ENCODE measurements at places on chromosomes 11 and 22.
A peak's percentile ranks its signal among the peaks of the same experiment; 100 is the strongest.

GRCh38 chr11:120522021-120522420 is 10.5 kb downstream of the GRIK4 start:
- DNase-seq: no peak

DNA sequence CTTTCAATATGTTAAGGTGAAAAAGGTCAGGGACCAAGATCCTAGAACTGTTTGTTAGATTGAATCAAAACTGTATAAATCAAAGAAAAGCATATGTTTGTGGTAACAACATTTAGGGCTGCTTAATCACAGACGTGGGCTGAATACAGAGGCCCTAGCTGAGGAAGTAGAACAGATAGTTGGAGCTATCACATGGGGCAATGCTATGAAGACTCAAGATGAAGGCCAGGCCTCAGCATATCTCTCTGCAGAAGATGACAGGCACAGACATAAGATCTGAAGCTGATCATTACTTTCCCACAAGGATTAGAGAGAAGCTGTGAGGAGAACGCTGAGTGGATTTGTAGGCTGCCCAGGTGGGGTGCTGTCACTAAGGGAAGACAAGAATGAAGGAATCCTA is 158.6 kb upstream of the CARD18 start:
- DNase-seq: no peak

GRCh38 chr22:41123151-41123550 is 30.8 kb downstream of the EP300 start:
- no peak for DNase-seq

GRCh38 chr22:23892130-23892529 is 2.1 kb upstream of the MIF start:
- DNase-seq: no peak

DNA sequence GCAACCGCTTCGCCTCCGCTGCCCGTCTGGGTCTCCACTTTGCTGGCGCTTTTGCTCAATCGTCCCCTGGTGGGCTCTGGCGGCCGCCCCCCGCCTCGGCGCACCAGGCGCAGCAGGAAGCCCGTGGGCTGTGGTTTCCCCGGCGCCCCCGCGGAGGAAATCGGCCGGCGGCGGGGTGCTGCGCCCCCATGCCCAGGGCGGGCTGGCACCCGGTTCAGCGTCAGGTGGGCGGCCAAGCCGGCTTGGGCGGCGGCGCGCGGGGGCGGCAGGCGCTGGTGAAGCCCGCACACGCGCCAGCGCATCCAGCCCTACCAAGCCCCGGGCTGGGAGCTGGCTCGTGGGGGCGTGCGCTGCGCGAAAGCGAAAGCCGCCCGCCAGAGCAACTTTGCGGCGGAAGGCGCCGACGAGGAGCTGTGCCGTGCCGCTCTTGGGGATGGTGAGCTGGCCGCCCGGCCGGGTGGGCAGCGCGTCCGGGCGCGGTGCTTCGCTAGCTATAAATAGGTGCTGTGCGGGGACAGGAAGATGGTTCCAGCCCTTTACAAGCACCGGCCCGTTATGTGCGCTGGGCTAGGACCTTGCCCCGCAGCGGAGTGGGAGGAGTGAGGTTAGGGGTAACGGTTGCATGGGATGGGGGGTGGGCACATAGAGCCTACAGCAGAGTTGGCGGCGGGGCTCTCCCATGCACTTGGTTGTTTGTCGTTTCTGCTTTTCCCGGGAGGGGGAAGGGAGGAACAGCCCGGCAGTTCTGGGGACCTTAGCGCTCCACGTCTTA is 25.0 kb upstream of the SUSD2 start:
- DNase-seq: peak; percentile 9

GRCh38 chr22:42990131-42990838 is 24.7 kb downstream of the PACSIN2 start:
- no peak for DNase-seq

GRCh38 chr11:6681505-6681904 is 1.6 kb downstream of the MRPL17 start:
- DNase-seq: no peak

GRCh38 chr22:46911346-46911745 is 148.9 kb downstream of the TBC1D22A start:
- no peak for DNase-seq

GRCh38 chr11:28107191-28107749 is 686 bp downstream of the KIF18A start:
- peak; percentile 17 for DNase-seq

DNA sequence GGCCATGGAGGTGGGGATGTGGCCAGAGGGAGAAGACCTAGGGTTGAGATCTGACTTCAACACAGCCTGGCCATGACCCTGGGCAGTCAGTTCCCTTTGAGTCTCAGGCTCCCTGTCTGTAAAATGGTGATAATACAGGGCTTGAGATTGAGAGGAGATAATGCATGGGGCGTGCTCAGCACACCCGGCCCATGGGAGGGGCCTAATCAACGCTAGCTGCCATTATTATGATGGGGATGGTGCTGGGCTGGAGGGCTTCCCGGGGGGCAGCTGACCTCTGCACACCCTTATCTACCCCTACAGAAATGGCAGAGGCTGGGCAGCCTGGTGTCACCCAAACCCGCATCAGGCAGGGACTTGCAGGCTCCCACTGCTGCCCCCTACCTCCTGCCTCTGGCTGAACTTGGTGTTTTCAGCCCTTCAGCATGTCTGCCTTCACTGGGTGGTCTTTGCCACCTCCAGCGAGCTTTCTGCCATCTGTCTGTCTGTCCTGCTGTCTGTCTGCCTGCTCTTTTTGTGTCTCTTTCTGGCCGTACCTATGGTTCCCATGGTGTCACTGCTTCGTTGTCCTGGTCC is 84.5 kb downstream of the CACNA1I start:
- DNase-seq: no peak

DNA sequence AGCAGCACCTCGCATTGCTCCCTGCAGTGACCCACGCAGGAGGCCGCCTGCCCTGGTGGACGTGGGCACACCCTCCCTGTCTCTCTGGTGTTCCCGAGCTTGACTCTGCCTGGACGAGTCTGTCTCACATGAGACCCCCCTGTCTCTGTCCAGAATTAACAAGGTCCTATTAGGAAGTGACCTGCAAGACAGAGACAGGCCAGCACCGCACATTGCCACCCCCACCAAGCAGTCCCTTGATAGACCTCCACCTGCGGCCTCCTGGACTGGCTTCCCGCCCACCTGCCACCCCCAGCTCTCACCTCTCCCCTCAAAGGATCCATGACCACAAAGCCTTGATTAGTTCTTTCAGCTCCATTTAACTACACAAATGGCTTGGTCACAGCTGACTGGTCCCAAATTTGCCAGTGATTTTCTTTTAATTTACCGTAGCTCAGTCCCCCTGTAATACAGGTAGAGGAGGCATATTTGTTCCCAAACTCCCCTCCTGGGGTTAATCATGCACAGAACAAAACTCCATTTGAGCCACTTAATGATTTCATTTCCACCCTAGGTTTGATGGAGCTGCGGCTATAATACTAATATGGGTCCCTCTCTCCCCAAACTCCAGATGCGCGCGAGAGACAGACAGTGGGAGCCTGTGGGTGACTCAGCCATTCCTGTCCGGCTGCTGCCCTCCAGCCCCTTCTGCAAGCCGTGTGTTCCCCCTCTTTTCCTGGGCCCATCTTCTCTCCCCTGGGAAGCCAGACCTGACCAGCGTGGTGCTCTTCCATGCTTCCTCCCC is 11.2 kb downstream of the SPATA19 start:
- DNase-seq: no peak

GRCh38 chr11:130650456-130651030 is 202.1 kb downstream of the ADAMTS15 start:
- no peak for DNase-seq

DNA sequence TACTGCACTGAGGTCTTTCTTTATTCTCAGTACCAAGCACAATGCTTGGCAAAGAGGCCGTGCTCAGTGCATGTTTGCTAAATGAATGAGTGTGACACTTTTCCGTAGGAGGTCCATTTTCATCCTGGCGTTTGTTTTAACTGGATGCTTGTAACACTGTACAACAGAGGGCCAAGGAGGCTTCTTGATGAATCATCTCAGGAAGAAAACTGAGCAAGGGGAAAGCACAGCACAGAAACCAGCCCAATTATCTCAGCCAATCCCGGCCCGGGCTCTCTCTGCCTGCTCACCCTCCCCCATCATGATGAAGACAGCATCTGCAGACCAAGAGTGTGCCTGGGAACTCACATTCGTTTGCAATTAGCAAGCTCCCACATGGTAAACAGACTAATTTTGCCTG is 570.3 kb downstream of the OPCML start:
- no peak for DNase-seq

DNA sequence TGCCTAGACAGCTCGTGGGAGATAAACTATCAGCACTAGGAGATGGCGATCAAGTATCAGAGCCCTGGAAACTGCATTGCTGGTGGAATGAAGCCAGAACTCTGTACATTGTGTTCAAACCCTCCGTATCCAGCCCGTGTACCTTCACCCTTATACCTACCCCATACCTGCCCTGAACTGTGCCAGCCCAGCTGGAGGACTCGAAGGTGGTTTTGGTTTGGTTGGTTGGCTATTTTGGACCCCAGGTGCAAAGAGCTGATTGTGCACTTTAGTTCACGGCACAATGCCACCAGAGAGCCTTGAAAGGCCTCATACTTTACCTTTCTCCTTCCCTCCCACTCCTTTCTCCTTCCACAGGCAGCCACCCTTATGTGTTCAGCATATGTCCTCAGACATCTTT is 16.0 kb downstream of the FAM83F start:
- DNase-seq: peak; percentile 41

- no peak for DNase-seq
These were observed 9.2 kb upstream of the STIP1 start for GRCh38 chr11:64176751-64177150.

GRCh38 chr22:29230972-29231875 is 25.5 kb downstream of the EMID1 start:
- no peak for DNase-seq

DNA sequence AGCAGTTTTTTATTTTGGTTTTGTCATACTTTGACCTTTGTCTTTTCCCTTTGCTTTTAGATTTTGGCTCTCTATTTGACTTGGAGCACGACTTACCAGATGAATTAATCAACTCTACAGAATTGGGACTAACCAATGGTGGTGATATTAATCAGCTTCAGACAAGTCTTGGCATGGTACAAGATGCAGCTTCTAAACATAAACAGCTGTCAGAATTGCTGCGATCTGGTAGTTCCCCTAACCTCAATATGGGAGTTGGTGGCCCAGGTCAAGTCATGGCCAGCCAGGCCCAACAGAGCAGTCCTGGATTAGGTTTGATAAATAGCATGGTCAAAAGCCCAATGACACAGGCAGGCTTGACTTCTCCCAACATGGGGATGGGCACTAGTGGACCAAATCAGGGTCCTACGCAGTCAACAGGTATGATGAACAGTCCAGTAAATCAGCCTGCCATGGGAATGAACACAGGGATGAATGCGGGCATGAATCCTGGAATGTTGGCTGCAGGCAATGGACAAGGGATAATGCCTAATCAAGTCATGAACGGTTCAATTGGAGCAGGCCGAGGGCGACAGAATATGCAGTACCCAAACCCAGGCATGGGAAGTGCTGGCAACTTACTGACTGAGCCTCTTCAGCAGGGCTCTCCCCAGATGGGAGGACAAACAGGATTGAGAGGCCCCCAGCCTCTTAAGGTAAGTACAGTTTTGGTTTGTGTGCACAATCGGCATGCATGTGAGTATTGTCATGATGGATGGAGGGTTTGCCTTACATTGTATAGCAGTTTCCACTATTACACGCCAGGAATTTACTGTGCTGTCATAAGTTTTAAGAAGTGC is 25.0 kb downstream of the EP300 start:
- DNase-seq: no peak

GRCh38 chr22:19114984-19115552 is 7.1 kb downstream of the DGCR2 start:
- no peak for DNase-seq

DNA sequence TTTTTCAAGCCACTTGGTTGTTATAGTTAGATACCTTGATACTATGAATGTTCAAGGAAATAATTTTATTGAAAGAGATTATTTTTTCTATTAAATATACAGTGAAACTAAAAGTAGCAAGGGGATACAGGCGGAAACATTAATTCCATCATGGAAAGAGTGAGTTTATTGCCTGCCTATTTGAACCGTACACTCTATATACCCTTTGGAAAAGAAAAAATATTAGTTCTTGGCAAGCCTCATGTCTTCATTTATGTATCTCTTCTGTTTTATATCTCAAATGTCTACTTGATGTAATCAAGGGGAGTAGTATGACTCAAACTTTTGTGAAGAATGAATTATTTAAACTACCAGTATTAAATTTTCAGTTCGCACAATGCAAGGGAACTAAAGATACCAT is 54.0 kb downstream of the GAS2 start:
- no peak for DNase-seq

- peak; percentile 4 for DNase-seq
These were observed 34.5 kb upstream of the ANO3 start for GRCh38 chr11:26297189-26297975.

GRCh38 chr11:57116654-57117053 is 65.1 kb upstream of the LRRC55 start:
- peak; percentile 28 for DNase-seq

- DNase-seq: no peak
These were observed at the start of gene CD81 for GRCh38 chr11:2376751-2377451. Gene CD81 (plus strand): TSS chr11:2377310. CDS start chr11:2377550, 240 bp downstream.

DNA sequence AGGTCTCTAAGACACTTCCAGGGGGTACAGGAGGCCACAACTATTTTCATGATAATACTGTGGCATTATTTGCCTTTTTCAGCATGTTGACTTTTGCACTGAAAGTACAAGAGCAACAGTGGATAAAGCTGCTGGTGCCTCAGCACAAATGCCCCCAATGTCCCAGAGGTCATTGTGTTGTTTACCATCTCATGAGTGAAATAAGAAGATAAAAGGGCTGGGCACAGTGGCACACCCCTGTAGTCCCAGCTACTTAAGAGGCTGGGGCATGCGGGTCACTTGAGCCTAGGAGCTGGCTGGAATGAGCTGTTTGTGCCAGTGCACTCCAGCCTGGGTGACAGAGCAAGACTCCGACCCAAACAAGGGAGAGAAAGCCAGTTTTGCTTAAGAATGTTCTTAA is 72.6 kb upstream of the RAB1B start:
- no peak for DNase-seq

- no peak for DNase-seq
These were observed 386.5 kb downstream of the SOX6 start for GRCh38 chr11:15969701-15970329.

- no peak for DNase-seq
These were observed 129.5 kb upstream of the E2F8 start for GRCh38 chr11:19370100-19370861.

- peak; percentile 82 for DNase-seq
These were observed 4.2 kb downstream of the ARHGAP1 start for GRCh38 chr11:46696212-46696558.

- DNase-seq: no peak
These were observed 47.1 kb upstream of the OPCML start for GRCh38 chr11:133579165-133580031.

DNA sequence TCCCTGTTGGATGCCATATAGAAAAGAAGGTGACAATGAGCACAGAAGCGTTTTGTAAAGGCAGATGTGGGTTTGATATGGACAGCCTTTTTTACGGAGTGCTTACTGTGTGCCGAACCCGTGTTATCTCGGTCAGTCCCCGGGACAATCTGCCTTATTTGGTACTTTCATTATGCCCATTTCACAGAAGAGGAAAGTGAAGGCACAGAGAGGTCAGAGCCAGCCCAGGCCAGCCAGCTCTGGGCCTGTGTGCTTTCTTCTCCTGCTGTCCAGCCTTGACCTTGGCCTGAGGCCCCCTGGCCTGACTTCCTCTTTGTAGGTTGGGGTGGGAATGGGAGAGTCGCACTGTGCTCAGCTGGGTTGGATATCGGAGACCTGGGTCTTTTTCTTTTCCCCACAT is 628 bp upstream of the CRYBB1 start:
- DNase-seq: no peak
